ENCODE measurements at places on chromosomes 4 and X.

DNA sequence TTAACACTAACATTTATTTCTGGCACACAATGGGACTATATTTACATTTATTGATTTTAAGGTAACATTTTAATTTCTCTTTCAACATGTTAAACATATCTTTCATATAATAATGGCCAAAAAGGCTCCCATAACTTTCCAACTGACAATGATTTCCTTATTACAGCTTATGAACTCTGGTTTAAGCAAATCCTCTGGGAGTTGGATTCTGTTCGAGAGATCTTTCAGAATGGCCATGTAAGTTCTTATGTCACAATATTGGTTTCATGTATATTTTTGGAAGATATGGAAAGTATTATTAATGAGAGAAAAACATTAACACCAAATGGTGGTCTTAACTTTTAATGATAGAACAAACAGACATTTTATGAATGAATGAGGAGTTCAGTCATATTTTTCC, 4.1 kb downstream of the TDO2 start:
- no peaks in the 10 kb centered on the region for H3K36me3 ChIP-seq
- H3K4me1 ChIP-seq: no peaks in the 10 kb centered on the region
- H3K27ac ChIP-seq: no peak overlapping the region
- H3K27me3 ChIP-seq: no peaks in the 10 kb centered on the region
- no peak for DNase-seq

- H3K4me3 ChIP-seq: no peak overlapping the region
- H3K4me1 ChIP-seq: peaks cover 18% of the 10 kb centered on the region
- DNase-seq: peak; percentile 35
- no peaks in the 10 kb centered on the region for H3K36me3 ChIP-seq
Observed at GRCh38 chrX:119325456-119325855, 73.7 kb upstream of the SLC25A43 start.

DNA sequence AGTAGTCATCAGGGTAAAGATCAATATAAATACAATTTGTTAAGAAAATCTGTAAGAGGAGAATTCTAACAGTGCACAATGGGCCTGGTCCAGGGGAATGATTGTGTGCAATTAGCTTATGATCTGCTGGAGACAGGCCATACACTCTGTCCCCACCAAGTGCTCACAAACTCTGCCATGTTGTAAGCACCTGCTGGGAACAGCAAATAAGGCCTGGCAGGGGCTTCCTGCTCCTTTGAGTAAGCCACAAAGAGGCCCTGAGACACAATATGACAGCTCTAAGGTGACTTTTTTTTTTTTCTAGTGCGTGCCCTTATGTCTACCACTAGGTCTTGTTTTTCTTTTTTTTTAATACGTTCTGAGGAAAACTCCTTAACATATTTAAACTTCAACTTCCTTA, 866.3 kb upstream of the PCDH7 start:
- no peaks in the 10 kb centered on the region for H3K36me3 ChIP-seq
- no peak overlapping the region for H3K27ac ChIP-seq
- no peaks in the 10 kb centered on the region for H3K4me1 ChIP-seq
- no peak for DNase-seq
- H3K27me3 ChIP-seq: no peaks in the 10 kb centered on the region

DNA sequence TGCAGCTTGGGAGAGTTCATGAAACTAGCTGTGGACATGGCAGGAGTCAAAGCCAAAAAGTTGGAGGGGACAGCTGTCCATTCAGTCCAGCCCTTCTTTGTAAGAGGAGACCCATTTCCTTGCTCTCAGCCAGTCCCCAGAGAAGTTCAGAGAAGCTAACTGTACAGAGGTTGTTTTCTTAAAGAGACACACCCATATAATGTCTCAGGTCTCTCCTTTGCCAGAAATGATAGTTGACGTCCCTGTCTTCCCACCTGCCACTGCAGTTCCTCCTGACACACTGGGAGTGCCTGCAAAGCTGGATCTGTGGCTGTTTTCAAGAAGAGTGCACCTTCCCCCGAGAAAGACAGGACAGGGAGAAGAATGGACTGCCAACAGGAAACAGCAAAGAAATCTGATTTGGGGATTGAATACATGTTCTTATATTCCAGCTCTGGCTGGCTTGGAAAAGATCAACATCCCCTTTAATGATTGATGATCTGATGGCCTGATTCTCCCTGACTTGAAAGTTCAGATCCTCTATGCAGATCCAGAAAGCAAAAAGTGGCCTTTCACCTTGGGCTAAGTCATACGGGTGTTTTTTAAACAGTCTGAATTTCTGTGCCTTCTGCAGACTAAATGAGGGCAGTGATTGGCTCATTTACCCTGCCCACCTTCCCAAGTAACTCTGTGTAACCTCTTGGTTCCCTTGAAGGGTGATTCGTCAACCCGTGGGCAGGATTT, 87.2 kb downstream of the MAOA start:
- DNase-seq: no peak
- H3K27ac ChIP-seq: no peak overlapping the region
- H3K27me3 ChIP-seq: no peaks in the 10 kb centered on the region

DNA sequence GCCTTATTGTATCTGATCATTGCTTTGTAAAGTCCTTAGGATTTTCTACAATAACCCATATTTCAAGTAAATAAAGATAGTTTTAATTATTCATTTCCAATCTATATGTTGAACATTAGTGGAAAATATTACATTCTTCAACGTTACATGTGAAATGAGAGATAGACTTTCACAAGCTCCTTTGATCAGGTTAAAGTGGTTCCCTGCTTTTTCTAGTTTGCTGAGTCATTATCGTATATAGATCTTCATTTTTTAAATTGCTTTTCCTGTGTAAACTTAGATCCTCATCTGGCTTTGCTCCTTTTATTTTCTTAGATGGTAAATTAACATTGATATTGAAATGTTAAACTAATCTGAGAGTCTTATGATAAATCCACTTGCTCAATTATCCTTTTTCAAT, 599.0 kb downstream of the TRAM1L1 start:
- no peak for DNase-seq
- no peaks in the 10 kb centered on the region for H3K4me1 ChIP-seq

GRCh38 chrX:42432552-42432951, 345.4 kb downstream of the PPP1R2C start:
- H3K4me1 ChIP-seq: no peaks in the 10 kb centered on the region
- DNase-seq: no peak

DNA sequence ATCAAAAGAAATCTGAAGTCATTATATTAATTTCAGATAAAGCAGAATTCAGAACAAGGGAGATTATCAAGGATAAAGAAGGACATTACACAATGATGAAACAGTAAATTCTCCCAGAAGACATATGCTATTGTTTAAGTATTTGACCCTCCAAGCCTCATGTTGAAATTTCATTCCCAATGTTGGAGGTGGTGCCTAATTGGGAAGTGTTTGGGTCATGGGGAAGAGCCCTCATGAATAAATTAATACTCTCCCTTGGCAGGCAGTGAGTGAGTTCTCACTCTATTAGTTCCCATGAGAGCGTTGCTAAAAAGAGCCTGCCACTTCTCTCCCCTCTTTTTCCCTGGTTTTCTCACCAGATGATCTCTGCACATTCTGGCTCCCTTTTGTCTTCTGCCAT, 249.9 kb upstream of the GRIA3 start:
- no peaks in the 10 kb centered on the region for H3K4me1 ChIP-seq
- no peak overlapping the region for H3K27ac ChIP-seq
- no peaks in the 10 kb centered on the region for H3K27me3 ChIP-seq
- no peak for DNase-seq
- no peak overlapping the region for H3K4me3 ChIP-seq

- H3K27ac ChIP-seq: no peak overlapping the region
- no peak for DNase-seq
- H3K36me3 ChIP-seq: no peaks in the 10 kb centered on the region
- H3K4me3 ChIP-seq: no peak overlapping the region
- H3K4me1 ChIP-seq: no peaks in the 10 kb centered on the region
- no peaks in the 10 kb centered on the region for H3K27me3 ChIP-seq
Observed at GRCh38 chr4:7638984-7639789, 204.5 kb upstream of the PSAPL1 start.
